NCI-H82 (cell line): ENCODE measurements at places on chromosomes 3 and 15.

DNA sequence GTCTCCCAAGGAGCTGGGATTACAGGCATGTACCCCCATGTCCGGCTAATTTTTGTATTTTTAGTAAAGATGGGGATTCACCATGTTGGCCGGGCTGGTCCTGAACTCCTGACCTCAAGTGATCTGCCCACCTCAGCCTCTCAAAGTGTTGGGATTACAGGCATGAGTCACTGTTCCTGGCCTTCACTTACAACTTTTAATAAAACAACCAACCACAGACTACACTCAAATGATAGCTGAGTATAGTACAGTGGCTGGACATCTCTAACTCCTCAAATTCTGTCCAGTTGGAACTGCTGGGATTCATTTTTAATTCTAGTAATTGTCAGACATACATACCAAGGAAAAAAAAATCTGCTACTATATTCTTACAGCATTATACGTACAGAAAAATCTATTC, 71.0 kb downstream of the PBRM1 start:
- DNase-seq, result no peak

DNA sequence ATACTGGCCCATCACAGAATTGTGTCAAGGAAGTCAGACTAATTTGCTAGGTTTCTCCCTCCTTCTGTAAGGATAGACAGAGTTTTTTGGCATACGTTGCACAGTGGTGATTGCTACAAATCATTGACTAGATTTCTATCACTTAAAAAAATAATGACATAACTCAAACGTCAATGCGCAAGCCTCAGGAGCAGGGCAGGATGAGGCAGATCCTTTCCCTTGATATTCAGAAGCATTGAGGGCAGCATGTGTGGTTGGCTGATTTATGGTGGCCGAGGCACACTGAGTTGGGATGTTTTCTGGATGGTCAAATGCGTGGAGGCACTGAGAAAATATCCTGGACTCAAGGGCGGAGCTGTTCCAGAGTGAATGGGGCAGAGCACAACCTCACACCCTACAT, 14.4 kb downstream of the THSD4 start:
- DNase-seq, result no peak

DNA sequence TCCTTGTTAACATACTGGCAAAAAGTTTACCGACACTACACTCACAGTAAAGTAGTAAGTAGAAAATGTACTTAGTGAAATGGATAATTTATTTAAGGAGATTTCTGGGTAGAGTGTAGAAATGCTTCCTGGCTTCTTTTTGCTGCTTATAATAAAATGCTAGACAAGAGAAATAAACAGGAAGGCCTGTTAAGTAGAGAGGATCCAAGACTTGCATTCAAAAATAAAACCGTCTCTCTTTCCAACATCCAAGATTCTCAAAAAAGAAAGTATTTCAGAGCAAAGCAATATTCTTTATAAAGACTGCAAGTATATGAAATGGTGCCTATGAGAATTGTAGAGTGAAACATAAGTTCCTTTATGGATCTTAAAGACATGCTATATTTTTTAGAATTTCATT, 77.0 kb upstream of the CNTN6 start:
- DNase-seq, result no peak

DNA sequence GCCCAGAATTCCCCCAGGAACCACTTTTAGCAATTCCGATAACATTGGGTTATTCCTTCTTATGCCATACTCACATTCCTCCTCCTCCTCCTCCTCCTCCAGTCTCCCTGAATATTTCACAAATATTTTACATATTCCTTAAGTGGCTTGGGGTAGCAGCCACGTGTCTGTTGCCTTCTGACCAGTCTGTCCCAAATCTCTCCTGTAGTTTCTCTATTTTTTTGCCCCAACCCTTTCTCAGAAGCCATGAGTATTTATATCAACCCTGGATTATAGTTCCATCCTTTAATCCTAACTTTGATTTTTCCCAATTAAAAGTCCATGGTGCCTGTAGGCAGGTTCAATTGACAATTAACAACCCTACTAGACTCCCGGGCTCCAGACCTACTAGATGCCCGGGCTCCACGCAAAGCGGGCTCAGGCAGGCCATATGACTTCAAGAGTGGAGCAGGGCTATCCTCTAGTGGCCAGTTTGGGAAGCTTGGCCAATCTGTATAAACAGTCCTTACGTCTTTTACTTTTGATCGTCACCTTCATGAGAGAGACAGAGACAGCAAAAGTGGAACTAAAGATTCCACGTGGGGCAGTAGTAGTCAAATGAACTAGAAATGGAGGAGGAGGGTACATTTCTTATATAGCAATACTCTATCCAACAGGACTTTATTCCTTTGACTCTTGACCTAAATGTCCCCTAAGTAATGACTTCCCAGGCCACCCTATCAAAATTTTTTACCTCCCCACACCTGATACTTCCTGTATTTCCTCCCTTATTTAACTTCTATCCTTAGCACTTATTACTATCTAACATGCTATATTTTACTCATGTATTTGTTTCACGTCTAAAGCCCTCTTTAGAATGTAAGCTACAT, 69.7 kb downstream of the USF3 start:
- DNase-seq, result peak; percentile 81

DNA sequence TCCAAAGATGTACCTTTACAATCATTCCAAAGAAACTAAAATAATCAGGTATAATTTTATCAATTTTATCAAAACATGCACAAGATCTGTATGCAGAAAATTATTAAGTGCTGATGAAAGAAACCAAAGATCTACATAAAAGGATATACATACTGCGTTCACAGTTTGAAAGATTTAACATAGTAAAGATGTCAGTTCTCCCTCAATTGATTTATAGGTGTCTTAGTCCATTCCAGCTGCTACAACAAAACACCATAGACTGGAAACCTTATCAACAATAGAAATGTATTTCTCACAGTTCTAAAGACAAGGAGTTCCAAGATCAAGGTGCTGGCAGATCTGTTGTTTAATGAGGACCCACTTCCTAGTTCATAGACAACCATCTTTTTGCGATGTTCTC, 189.0 kb upstream of the CCDC54 start:
- DNase-seq, result no peak

- DNase-seq, result peak; percentile 3
These were observed 111.8 kb downstream of the SRGAP3 start for GRCh38 chr3:9137676-9138075.

DNA sequence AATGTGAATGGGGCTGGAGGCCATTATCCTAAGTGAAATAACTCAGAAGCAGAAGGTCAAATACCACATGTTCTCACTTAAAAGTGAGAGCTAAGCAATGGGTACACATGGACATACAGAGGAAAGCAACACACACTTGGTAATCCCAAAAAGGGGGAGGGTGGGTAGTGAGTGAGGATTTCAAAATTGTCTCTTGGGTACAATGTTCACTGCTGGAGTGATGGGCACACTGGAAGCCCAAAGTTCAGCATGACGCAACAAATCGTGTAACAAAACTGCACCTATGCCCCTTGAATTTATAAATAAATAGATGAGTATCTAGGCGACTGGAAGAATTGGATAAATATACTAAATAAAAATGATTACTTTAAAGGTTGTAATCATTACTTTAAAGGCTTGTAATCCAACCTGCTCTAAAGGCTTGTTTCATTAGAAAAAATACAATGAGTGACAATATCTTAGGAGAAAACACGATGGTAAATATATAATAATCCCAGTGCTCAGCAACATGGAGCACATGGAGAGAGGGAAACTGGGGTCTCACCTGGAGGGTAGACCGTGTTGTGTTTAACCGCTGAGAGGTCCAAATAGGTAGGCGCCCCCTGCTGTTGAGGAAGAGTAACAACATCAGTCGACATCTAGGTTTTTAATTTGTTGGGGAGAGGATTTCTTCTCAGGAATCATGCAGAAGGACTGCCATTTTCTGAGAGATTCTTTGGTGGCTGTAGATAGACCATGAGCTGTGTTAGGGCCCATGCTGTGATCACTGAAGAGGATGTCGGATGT, 78.5 kb upstream of the ROBO1 start:
- DNase-seq, result peak; percentile 14
